ENCODE measurements at places on chromosomes 16 and 17.

GRCh38 chr17:6796017-6796886, 20.2 kb downstream of the FBXO39 start:
- no peak for DNase-seq

- DNase-seq, result no peak
Observed at GRCh38 chr16:35011-35677, 18.3 kb downstream of the POLR3K start.

- no peak for DNase-seq
Observed at GRCh38 chr17:57451643-57452042, 195.3 kb downstream of the MSI2 start.

DNA sequence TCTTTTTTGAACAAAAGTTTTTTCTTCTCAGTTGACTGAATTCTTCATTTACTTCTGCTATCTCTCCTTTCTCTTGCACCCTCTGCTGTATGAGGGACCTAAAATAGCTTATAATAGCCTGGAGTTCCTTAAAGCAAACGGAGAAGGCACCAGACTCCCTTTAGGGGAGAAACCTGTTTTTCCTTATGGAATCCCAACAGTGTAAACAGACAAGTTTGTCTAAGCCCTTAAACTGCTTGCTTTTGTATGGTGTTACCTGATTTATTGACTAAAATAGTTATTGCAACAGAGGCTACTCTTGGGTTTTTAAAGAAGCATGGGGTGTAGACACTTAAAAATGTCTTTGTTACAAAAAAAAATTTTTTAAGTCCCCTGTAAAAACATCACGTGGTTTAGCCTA, 12.9 kb upstream of the TRIM25 start:
- DNase-seq, result no peak

DNA sequence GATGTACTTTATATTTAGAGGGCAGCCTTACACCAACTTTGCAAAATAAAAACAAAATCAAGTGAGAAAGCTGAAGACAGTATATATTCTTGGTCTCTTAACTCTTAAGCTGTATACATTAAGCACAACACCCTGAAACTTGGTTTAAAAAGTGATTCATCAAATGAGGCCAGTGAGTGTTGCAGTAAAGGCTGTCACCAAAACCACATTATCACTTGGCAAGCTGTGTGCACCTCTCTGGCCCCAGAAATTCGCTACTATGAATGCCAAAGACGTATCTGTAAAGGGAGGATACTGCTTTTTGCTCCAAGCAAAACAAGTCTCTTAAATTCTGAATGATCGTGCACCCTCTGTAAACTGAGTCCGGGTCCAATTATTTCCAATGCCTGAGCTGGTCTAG, 163.9 kb downstream of the ZFHX3 start:
- no peak for DNase-seq

GRCh38 chr16:49460786-49461470, 87.3 kb downstream of the C16orf78 start:
- no peak for DNase-seq

DNA sequence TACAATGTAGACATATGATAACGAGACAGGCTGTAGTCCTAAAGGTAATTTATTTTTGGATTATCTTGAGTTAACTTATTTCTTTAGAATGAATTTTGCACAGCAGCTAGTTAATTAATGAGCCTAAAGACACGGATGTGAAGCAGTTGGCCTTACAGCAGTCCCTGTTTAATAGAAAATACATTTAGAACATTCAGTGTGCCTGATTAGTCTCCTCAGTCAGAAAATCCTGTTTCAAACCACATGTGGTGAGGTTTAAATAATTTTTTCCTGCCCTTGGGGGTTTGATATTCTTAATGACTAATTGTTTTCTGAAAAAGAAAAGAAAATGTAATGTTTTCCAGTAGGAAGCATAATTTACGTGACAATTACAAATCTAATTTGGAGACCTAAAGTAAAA, 494.2 kb upstream of the CDH8 start:
- DNase-seq, result no peak

DNA sequence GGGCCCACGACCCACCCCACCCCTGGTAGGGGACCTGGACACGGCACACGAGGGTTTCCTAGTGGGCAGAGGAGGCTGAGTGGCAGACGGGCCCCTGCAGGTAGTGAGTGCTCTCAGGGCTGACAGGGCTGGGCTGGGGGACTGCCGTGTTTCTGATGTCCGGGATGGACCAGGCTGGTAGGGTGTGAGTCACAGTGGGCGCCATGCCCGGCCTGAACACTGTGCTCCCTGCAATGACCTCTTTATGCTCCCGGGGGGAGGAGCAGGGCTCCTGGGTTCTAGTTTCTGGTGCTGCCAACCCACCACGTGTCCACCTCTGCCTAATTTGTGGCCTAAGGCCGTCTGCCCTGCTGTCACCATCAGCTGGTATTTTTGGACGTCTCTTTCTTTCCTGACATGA, 26.3 kb downstream of the ARHGAP23 start:
- no peak for DNase-seq

GRCh38 chr17:70794738-70795137, 625.4 kb downstream of the KCNJ2 start:
- DNase-seq, result no peak

- no peak for DNase-seq
Observed at GRCh38 chr16:56281249-56281805, 90.0 kb downstream of the GNAO1 start.

DNA sequence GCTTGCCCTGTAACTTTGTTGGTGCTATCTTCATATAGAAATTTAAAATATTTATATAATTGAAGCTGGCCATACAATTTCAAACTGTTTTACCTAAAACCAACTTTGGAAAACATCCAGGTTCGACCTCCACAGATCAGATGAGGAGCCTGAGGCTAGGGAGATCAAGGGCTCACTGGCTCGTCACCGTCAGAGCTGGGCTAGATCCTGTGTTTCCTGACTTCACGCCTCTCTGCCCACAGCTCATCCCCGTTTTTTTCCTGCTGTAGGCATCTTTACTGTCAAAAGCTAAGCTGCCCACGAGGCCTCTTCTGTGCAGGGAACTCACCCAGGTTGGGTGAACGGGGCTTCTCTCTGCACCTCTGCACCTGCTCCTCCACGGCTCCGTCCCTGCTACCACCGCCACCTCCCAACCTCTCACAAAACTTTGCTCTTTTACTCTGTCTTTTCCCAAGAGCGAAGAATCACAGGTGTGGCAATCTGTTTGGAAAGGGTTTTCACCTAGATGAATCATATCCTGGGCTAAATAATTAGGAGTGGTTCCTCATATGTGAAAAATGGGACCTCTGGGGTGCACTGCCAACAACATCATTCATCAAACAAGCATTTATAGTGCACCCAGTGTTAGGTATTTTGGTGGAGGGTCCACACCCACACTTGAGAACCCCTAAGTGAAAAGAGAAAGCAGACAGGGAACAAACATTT, 24.8 kb upstream of the KDM6B start:
- DNase-seq, result no peak

Measured in activated T-cell treated with anti-CD3 and anti-CD28 coated beads for 4 hours (primary cell).